Stomach (tissue), 19 donors: ENCODE measurements at places on chromosomes 13 and 19. TPM values are rescaled to one million over a fixed set of nuclear protein-coding genes. Genes with fewer than 3 reads are reported as not detected.

DNA sequence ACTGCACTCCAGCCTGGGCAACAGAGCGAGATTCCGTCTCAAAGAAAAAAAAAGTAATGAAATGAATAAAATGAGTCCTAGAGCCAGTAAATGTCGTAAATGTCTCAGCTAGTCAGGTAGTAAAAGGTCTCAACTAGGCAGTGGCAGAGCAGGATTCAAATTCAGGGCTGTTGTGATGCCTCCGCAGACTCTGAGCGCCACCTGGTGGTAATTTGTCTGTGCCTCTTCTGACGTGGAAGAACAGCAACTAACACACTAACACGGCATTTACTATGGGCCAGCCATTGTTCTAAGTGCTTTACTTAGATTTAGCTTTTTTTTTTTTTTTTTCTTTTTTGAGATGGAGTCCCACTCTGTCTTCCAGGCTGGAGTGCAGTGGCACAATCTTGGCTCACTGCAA lies 30.2 kb downstream of the CYP2F1 start:
- H3K36me3 ChIP-seq: no peaks in the 10 kb centered on the region
- H3K27ac ChIP-seq: no peak overlapping the region
- H3K27me3 ChIP-seq: no peaks in the 10 kb centered on the region
- no peaks in the 10 kb centered on the region for H3K4me1 ChIP-seq
- H3K4me3 ChIP-seq: no peak overlapping the region

- H3K27ac ChIP-seq: no peak overlapping the region
- H3K4me1 ChIP-seq: no peaks in the 10 kb centered on the region
- no peaks in the 10 kb centered on the region for H3K27me3 ChIP-seq
- H3K4me3 ChIP-seq: no peak overlapping the region
- peak; percentile 47 for DNase-seq
- H3K36me3 ChIP-seq: no peaks in the 10 kb centered on the region
These were observed 970.5 kb downstream of the UQCRFS1 start for GRCh38 chr19:28242317-28242927.

GRCh38 chr13:30395192-30396158 lies 26.8 kb upstream of the UBE2L5 start:
- peak; percentile 97 for DNase-seq
- H3K36me3 ChIP-seq: no peaks in the 10 kb centered on the region
- no peaks in the 10 kb centered on the region for H3K27me3 ChIP-seq

- no peaks in the 10 kb centered on the region for H3K4me1 ChIP-seq
- H3K36me3 ChIP-seq: no peaks in the 10 kb centered on the region
- DNase-seq: no peak
- no peak overlapping the region for H3K4me3 ChIP-seq
- H3K27ac ChIP-seq: no peak overlapping the region
- H3K27me3 ChIP-seq: no peaks in the 10 kb centered on the region
These were observed 9.9 kb upstream of the LEUTX start for GRCh38 chr19:39768786-39769185.

DNA sequence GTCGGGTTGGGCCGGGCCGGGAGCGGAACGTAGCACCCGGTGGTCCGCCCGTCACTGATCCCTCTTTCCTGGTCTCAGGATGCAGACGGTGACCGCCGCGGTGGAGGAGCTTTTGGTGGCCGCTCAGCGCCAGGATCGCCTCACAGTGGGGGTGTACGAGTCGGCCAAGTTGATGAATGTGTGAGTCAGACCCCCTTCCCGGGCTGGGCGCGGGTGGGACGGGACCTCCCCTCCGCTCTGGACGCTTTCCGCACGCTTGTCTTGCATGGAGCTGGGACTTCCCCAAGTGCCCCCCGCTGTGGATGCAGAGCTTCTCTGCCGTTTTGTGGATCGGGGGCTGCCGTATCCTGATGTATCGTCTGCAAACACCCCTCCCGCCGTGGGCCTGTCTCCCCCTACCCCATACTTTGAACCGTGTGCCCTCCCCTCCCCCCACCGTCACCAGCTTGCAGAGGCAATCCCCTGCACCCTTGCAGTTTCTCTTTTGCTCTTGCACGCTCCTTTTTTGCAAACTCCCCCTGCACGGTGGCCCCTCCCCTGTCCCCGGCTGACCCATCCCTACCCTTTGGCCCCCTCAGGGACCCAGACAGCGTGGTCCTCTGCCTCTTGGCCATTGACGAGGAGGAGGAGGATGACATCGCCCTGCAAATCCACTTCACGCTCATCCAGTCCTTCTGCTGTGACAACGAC lies 669 bp downstream of the GADD45B start:
- peaks cover 43% of the 10 kb centered on the region for H3K4me1 ChIP-seq
- peak; percentile 45 for DNase-seq
- H3K27me3 ChIP-seq: no peaks in the 10 kb centered on the region
- H3K4me3 ChIP-seq: peak overlapping the region; percentile 87
- H3K27ac ChIP-seq: peak overlapping the region; percentile 95

DNA sequence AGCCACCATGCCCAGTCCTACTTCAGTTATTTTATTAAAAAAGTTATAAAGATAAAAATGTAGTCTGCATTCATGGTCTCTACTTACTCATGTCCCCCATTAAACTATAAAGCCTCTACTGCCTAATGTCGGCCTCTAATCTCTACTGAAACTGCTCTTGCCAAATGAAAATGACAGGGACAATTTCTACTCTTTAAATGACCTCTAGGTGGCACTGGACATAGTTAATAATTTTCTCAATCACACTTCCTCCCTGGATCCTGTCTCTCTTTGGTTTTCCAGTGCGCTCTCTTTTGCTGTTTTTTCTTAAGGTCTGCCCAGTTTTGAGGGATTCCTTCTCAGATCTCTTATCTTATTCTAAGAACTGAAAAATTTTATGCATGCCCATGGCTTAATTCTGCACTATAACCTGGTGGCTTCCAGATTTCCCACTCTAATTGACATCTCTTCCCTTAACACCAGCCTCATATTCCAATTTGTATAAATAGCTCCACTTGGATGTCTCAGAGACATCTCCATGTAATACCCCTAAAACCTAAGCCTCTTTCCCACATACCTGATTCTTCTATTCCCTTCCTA lies 54.3 kb downstream of the MTMR6 start:
- no peak overlapping the region for H3K27ac ChIP-seq
- H3K4me1 ChIP-seq: no peaks in the 10 kb centered on the region
- no peaks in the 10 kb centered on the region for H3K36me3 ChIP-seq
- H3K27me3 ChIP-seq: peaks cover 25% of the 10 kb centered on the region

GRCh38 chr13:50158385-50159165 lies 143.3 kb downstream of the KCNRG start:
- H3K27ac ChIP-seq: no peak overlapping the region
- peaks cover 3% of the 10 kb centered on the region for H3K4me1 ChIP-seq
- no peak for DNase-seq
- no peak overlapping the region for H3K4me3 ChIP-seq

GRCh38 chr19:4639531-4640246 lies 373 bp downstream of the TNFAIP8L1 start:
- no peaks in the 10 kb centered on the region for H3K36me3 ChIP-seq
- peak; percentile 66 for DNase-seq
- peak overlapping the region; percentile 81 for H3K27ac ChIP-seq
- peaks cover 35% of the 10 kb centered on the region for H3K4me1 ChIP-seq
- H3K4me3 ChIP-seq: peak overlapping the region; percentile 72

GRCh38 chr19:33465834-33466233 lies 55.8 kb downstream of the PEPD start:
- H3K4me3 ChIP-seq: no peak overlapping the region
- no peaks in the 10 kb centered on the region for H3K27me3 ChIP-seq
- no peaks in the 10 kb centered on the region for H3K4me1 ChIP-seq
- no peak overlapping the region for H3K27ac ChIP-seq
- peaks cover 55% of the 10 kb centered on the region for H3K36me3 ChIP-seq

- H3K4me3 ChIP-seq: no peak overlapping the region
- H3K27ac ChIP-seq: no peak overlapping the region
- peaks cover 14% of the 10 kb centered on the region for H3K4me1 ChIP-seq
- no peak for DNase-seq
- peaks cover 3% of the 10 kb centered on the region for H3K36me3 ChIP-seq
- H3K27me3 ChIP-seq: no peaks in the 10 kb centered on the region
These were observed 43.1 kb downstream of the PAN3 start for GRCh38 chr13:28181413-28181812.

DNA sequence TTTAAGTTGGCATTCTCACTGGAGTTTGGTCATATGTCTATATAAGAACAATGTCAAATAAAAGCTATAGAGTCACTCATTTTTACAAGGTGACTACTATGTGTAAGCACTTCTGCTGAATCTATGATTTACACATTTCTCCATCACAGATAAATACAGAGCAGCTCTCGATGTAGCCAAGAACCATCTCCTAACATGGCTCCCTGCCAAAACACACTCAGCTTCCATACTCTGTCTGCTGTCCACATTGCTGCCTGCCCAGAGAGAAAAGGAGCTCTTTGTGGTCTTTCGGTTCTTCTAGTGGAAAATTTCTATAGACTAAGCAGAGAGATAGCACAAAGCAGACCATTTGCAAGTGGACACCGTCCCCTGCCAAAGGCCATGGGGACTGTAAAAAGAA lies 190.9 kb upstream of the KLF12 start:
- H3K36me3 ChIP-seq: no peaks in the 10 kb centered on the region
- no peaks in the 10 kb centered on the region for H3K4me1 ChIP-seq
- peak; percentile 82 for DNase-seq
- H3K27me3 ChIP-seq: no peaks in the 10 kb centered on the region
- no peak overlapping the region for H3K4me3 ChIP-seq

DNA sequence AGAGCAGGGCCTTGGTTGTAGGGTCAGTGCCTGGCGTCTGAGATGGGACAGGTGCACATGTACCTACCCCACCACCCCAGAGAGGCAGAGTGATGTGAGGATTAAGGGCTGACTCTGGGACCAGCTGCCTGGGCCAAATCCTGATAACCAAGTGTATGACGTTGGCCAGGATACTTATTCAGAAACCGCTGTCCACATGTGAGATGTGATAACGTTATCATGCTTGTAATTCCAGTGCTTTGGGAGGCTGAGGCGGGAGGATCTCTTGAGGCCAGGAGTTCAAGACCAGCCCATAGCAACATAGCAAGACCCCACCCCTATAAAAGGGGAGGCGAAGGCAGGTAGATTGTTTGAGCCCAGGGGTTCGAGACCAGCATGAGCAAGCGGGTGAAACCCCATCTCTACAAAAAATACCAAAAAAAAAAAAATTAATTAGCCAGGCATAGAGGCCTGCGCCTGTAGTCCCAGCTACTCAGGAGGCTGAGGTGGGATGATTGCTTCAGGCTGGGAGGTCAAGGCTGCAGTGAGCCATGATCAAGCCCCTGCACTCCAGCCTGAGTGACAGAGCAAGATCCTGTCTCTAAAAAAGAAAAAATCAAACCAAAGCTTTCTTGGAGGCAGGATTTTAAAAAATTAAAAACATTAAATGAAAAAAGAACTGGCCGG lies 10.0 kb downstream of the ADGRE5 start:
- peaks cover 15% of the 10 kb centered on the region for H3K4me1 ChIP-seq
- no peak overlapping the region for H3K27ac ChIP-seq
- H3K4me3 ChIP-seq: no peak overlapping the region
- peaks cover 86% of the 10 kb centered on the region for H3K36me3 ChIP-seq

DNA sequence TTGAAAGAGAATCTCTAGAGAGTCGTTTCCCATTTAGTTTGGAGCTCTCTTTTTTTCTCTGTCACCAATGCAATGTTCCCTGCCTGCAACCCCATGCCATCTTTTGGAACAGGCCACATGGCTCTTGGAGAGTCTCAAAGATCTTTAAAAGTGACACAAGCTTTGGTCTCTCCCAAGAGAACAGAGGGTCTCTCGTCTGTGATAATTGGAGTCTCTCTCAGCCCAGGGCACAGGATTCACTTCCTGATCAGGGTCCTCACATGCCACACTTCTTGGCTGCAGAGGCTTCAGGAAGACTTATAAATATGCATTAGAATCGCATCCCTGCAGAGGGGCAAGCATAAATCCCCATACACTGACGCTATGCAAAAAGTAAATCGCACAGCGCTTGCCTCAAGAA lies 240.5 kb downstream of the IRS2 start:
- H3K4me3 ChIP-seq: no peak overlapping the region
- no peaks in the 10 kb centered on the region for H3K36me3 ChIP-seq
- H3K27ac ChIP-seq: no peak overlapping the region
- H3K27me3 ChIP-seq: no peaks in the 10 kb centered on the region

- peaks cover 28% of the 10 kb centered on the region for H3K4me1 ChIP-seq
- peak; percentile 74 for DNase-seq
- H3K36me3 ChIP-seq: no peaks in the 10 kb centered on the region
- no peaks in the 10 kb centered on the region for H3K27me3 ChIP-seq
- peak overlapping the region; percentile 83 for H3K27ac ChIP-seq
- H3K4me3 ChIP-seq: peak overlapping the region; percentile 69
These were observed 42.3 kb downstream of the GJA3 start for GRCh38 chr13:20118268-20119140.

GRCh38 chr19:55156202-55157063 lies 1.1 kb downstream of the TNNI3 start:
- peak; percentile 78 for DNase-seq
- H3K4me1 ChIP-seq: peaks cover 15% of the 10 kb centered on the region
- H3K27me3 ChIP-seq: peaks cover 55% of the 10 kb centered on the region
- peak overlapping the region; percentile 22 for H3K4me3 ChIP-seq

DNA sequence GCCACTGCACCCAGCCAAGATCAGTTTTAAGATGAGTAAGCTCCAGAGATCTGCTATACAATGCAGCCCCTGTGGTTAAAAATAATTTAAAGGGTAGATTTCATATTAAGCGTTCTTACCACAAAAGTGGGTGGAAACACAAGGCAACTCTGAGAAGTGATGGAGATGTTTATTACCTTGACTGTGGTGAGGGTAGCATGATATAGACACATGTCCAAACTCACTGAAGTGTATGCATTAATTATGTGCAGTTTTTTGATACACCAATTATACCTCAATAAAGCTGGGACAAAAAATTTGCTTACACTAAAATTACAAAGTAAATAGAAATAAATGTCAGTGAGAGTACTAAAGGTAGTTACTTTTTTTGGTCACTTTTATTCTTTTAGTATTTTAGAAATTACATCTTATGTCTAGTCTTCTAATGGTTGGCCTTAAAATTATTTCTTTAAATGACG lies 696.5 kb downstream of the UQCRFS1 start:
- no peak for DNase-seq
- no peak overlapping the region for H3K27ac ChIP-seq
- no peaks in the 10 kb centered on the region for H3K36me3 ChIP-seq
- H3K4me1 ChIP-seq: no peaks in the 10 kb centered on the region
- no peak overlapping the region for H3K4me3 ChIP-seq

GRCh38 chr13:37392389-37392788 lies 206.2 kb downstream of the POSTN start:
- H3K4me3 ChIP-seq: no peak overlapping the region
- no peak overlapping the region for H3K27ac ChIP-seq
- no peak for DNase-seq
- H3K36me3 ChIP-seq: no peaks in the 10 kb centered on the region

- DNase-seq: no peak
- no peak overlapping the region for H3K4me3 ChIP-seq
- no peaks in the 10 kb centered on the region for H3K27me3 ChIP-seq
- no peaks in the 10 kb centered on the region for H3K36me3 ChIP-seq
These were observed 420.4 kb downstream of the EFNB2 start for GRCh38 chr13:106115081-106115480.

- no peaks in the 10 kb centered on the region for H3K27me3 ChIP-seq
- H3K36me3 ChIP-seq: peaks cover 12% of the 10 kb centered on the region
- no peak overlapping the region for H3K27ac ChIP-seq
- DNase-seq: no peak
- H3K4me1 ChIP-seq: peaks cover 92% of the 10 kb centered on the region
These were observed 5.2 kb downstream of the AKT2 start for GRCh38 chr19:40279761-40280607.

Gene CAMSAP3
- total RNA-seq: 42.9 TPM

Gene GJA3
- not detected for total RNA-seq

Gene IGFL1
- not detected for total RNA-seq
